ENCODE measurements at places on chromosomes 5 and 9.

DNA sequence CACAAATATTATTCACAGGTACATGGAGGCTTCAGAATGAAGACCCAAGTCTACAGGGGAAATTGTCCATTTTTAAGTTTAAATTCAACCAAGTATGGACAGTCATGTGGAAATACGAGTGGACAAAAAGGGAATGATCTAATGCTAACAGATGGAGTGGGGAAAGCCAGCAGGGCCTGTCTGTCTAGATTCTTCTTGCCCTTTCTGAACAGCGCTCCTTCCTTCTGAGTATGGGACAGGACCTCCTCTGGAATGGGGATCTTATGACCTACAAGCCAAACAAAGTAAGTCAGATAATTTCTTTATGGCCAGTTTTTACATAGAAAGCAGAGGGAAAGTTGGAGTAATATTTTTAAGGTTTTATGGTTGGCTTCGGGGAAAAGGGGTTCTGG, 119.8 kb upstream of the NEK6 start:
- DNase-seq, result no peak

GRCh38 chr5:56737002-56737621, 78.2 kb upstream of the MAP3K1 start:
- DNase-seq, result no peak

- no peak for DNase-seq
Observed at GRCh38 chr5:80480354-80480753, 7.5 kb upstream of the FAM151B start.

GRCh38 chr5:32323741-32324140, 11.0 kb upstream of the MTMR12 start:
- no peak for DNase-seq

DNA sequence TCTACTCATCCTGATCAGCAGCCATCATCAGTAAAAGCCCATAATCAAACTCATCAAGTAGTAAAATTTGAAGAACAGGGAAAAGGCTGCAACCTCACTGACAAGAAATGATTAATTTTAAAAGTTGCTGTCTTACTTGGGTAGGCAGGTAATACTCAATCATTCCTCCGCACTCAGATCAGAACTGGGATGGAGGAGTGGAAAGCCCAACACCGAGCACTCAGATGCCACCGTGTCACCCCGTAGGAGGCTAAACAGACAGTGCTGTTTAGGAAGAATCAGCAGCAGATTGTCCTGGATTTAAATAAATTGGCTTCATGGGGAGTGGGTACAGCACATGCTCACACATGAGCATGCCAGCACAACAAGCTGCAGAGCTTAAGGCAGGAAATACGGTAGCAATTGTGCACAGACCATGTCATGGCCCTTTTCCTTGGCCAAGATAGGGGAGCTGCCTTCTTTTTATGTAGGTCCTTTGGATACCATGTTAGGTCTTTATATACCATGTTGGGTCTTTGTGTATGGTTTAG, 92.6 kb upstream of the CDH6 start:
- no peak for DNase-seq

GRCh38 chr9:75845806-75846205, 44.7 kb upstream of the PCSK5 start:
- no peak for DNase-seq

DNA sequence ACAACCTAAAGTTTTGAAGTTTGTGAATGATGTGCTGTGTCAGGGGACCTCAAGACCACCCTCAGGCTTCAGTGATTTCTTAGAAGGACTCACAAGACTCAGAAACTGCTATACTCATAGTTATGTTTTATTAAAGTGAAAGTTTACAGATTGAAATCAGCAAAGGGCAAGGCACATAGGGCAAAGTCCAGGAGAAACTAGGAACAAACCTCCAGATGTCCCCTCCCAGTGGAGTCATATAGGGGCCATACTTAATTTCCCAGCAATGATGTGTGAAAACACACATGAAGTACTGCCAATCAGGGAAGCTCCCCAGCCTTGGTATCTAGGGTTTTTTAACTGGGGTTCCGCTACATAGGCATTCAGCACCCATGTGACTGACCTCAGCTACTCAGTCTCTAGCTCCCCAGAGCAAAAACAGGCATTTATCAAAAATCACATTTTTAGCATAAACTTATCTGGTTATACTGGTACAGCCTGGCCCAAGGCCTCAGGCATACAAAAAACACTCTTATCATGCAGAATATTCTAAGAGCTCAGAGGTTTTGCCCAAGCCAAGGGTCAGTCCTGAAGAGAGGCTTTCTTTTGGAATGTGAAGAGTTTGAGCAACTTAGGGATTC, 74.7 kb upstream of the ANKRD55 start:
- no peak for DNase-seq

GRCh38 chr5:17402289-17403121, 95.5 kb upstream of the TAF11L2 start:
- DNase-seq, result no peak

DNA sequence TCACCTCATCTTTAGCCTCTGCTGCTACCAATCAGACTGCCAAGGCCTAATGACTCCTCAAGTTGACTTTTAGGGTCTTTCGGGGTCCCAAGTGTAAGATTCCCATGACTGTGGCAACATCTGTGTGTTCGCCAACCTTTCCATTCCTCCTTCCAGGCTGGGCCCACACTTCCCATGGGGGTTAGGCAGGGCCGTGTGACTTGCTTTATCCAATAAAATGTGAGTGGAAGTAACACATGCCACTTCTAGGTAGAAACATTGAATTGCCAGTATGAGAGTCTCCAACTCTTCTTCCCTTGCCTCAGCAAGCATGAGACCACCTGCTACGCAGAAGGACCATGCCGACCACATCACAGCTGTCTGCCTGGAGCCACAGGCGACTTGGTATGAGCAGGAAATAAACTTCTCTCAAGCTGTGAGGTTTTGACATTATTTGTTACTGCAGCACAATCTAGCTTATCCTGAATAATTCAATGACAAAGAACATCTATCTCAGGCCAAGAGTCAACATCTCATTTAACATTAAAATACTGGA, 190.4 kb upstream of the IER5L start:
- no peak for DNase-seq

- no peak for DNase-seq
Observed at GRCh38 chr9:133485531-133486260, 6.8 kb upstream of the SLC2A6 start.

DNA sequence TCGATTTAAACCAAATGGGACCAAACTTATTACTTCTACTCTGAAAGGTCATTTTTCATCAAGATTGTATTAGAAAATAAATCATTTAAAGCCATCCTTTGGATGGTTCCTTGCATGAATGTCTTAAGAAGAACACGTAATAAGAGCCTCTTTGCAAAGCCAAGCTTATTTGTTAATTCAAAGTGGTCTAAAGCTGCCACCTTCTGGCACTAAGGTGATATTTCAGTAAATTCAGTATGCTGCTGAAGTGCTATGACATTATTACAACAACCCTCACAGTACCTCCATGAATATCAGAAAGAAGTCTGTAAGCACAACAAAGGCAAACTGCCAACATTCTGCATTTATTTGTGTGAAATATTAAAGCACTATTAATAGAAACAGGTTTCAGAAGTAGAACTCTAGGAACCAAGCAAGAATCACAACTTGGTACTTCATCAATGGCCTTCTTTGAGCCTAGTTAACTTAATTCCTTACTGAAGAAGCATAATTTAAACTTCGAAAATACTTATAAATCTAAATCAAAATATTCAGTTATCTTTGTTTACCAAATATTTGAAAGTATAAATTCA, 53.1 kb upstream of the TYRP1 start:
- peak; percentile 35 for DNase-seq

DNA sequence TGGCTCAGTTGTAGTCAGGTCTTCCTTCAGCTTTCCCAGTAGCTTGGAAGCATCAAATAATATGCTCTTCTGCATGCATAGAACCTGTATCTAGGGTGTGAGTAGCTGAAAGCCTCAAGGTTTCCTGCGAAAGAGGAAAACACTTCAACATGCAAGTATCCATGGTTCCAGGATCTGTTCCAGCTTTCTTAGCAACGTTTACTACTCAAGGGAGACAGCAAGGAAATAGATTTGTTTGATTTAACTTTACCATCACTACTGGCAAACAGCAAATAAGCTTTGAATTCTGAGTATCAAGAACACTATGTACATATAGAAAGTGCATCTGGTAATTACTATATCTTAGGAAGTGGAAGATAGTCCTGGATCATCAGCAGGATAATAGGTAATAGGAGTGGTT, 341.0 kb downstream of the PRR16 start:
- DNase-seq, result no peak

DNA sequence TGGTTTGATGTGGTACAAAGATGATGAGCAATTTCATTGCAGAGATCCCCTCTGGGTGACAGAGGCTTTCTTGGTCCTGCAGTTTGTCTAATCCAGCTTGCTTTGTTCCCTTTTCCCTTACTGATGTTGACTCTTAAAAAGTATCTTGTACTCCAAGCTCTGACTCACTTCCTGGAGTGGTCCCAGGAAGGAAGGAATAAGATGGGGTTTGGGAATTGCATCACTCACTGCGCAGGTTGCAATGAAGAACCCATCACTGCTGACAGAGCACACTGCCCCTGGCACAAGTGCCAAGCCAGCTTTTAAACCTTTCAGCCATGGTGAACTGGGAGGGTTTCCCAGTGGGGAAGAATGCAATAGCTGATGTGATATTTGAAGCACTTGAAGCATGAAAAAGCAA, 662.2 kb upstream of the CTNND2 start:
- no peak for DNase-seq

DNA sequence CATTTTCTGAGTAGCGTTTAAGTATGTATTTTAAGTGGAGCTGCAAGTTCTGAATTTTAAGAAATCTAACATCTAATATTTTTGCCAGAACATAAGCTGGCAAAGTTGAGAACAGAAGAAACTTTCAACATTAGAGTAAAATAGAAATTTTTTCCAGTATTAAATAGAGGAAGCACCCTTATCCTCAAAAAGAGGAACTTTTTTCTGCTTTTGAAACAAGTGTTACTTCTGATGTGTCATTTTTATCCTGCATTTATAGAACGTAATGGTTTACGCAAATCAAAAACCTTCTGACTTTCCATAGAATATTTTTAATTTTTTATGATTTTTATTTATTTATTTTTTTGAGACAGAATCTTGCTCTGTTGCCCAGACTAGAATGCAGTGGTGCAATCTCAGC, 21.8 kb downstream of the ZBED3 start:
- DNase-seq, result no peak

DNA sequence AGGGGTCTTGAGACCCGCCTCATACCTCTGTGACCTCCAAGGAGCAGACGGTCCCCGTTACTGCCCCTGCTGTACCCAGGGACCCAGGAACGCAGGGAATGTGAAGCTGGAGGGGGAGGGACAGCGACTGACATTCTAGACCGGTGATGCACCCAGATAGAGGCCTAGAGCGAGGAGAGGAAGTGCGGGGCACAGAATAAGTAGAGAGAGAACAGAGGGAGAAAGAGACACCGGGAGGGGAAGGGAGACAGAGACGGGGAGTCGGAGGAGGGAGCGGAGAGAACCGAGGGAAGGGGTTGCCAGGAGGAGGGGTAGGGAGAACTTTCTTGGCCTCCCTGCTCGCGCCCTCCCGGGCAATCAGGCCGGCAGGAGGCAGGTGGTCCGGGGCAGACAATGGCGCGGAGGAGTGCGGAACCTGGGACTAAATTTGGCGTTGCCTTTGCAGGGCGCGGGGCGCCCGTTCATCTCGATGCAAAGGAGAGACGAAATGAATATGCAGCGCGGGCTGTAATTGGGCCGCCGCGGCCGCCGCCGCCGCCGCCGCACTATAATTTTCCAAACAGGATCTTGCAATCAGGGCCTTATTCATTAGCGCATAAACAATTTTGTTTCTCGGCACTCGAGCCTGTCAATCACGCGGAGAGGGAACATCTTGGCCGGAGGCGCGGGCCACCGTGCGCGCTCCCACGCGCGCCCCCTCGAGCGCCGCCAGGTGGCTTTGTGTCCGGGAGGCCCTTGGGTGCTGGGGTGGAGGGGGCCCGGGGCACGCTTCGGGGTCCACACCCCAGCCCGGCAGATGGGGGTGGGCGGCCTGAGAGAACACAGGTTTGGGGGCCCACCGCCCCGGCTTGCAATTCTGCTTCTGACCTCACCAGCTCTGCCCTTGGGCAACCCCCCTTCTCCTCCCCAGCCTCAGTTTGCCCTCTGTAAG, 33.0 kb downstream of the NDUFA8 start:
- DNase-seq, result no peak

- no peak for DNase-seq
Observed at GRCh38 chr5:127863610-127864395, 160.6 kb downstream of the CCDC192 start.

DNA sequence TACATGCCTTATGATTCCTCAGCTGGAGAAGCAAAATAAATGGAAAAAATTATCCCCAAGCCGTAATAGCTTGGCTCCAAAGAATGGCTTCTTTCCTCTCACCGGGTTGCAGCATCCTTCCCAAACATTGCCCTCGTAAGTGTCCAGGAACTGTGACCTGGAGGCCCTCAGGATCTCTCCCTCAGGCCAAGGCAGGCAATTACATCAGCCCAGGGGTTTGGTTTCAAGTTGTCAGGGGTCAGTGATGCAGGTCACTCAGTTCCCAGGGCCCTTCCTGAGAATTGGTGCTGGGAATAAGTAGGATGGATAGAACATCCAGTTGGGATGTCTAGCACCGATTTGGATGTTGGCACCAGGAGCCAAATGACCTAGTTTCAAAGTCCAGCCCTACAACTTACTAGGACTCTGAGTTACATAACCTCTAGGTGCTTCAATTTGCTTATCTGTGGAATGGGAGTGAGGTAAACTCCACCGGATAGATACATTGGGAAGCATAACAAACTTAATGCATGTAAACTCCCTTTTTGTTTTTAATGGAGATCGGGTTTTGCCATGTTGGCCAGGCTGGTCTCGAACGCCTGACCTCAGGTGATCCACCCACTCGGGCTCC, 133.5 kb upstream of the DAP start:
- DNase-seq, result no peak

GRCh38 chr9:133023117-133023890, 7.5 kb upstream of the GTF3C5 start:
- DNase-seq, result no peak

GRCh38 chr5:124130816-124131215, 615.6 kb downstream of the ZNF608 start:
- DNase-seq, result no peak

- DNase-seq, result no peak
Observed at GRCh38 chr9:76371901-76372300, 22.3 kb downstream of the RFK start.

DNA sequence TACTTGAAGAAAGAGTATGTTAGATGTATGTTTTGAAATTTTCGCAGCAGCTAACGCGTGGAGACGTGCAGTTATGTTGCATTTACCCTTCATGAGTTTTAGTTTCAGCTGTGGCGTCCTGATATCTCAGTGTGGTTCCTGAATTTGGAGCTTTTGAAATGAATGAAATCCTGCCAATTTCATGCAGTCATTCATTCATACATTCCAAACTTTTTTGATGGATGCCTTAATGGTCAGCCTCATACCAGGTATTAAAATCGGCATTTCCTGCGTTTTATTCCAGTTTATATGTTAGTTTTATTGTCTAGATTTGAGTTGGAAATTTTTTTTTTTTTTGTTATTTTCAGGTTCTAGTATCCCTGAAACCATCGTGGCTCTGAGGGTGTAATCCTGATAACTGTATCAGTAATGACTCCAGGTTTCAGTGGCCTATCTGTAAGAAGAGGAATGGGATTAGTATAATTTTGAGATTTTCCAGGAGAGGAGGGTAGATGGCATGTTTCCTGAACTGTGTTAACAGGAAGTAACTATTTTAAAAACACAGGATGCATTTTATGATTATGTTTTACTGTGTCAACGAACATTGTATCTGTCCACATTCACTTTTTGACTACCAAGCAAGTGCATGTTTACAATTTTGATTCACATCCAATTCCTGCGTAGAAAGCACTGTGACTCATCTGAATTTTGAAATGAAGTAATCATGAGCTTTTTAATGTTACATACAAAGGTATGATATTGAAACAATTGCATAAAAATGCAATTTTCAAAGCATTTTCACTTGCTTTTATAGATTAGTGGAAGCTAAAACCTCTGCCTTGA, 1.0 kb downstream of the FOCAD start:
- no peak for DNase-seq
